NCI-H2171 treated with DMSO at 0.1 percent for 48 hours (cell line): ENCODE measurements at places on chromosomes 12 and 14.

DNA sequence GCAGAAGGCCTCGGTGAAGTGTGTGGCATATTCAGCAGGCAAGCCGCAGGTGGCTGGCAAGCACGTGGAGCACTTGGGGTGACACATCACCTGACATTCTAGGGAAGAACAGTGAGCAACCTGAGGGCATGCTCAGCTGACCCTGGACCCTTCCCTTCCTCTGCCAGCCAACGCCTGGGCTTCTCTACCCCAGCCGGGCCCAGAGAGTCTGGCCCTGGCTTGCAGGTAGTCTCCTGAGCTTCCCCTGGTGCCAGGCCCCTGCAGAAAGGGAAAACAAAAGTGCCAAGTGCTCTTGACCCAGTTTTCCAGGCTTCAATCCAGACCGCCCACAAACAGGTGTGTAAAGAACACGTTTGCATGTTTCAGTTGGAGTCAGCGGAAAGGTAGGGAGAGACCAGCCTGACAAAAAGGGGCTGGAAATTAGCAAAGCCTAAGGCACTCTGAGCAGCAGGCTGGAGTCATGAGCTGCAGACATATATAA, 45.7 kb downstream of the PRKAB1 start:
- DNase-seq = no peak

- no peak for DNase-seq
Observed at GRCh38 chr14:98298481-98299244, 973.3 kb downstream of the BCL11B start.

- DNase-seq = no peak
Observed at GRCh38 chr12:58450868-58451482, 469.3 kb downstream of the LRIG3 start.

GRCh38 chr14:94925416-94926173, 155.7 kb upstream of the GSC start:
- no peak for DNase-seq

DNA sequence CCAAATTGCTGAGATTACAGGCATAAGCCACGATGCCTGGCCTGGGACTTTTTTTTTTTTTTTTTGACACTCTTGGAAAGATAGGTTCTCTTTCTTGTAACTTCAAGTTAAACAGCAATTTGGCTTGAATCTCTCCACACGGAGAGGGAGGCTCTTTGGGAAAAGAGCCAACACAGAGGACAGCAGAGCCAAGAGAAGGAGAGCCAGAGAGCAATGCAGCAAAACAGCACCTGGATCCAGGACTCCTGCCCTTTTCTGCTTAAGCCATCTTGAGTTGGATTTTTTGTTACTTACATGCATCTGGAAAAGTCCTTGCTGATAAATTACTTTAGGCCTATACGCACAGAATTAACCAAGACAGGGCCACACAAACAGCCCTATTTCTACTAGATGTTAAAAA, 176.8 kb downstream of the APAF1 start:
- no peak for DNase-seq
